ENCODE measurements at places on chromosomes 12 and 14.
A peak's percentile ranks its signal among the peaks of the same experiment; 100 is the strongest.

GRCh38 chr14:64983439-64984310, 3.0 kb upstream of the FNTB start:
- no peak for DNase-seq

GRCh38 chr14:63663428-63664341, 22.0 kb upstream of the WDR89 start:
- no peak for DNase-seq

DNA sequence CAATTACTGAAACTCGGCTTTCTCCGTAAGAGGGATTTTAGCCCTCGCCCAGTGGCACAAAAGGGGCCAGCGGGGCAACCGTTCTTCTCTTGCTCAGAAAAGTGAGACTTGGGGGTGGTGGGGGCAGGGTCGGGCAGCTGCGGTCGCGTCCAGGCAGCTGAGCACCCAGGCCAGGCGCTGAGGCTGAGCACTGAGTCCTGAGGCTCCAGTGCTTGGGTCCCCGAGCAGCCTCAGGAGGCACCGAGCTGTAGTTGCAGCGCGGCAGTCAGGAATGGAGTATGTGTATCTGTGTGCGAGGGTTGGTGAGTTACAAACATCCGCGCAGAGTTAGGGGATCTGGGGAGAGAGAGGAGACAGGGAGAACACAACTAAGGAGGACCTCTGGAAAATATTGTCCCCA, 4.1 kb upstream of the HOXC6 start:
- no peak for DNase-seq

GRCh38 chr14:101475456-101476257, 85.6 kb upstream of the DIO3 start:
- DNase-seq: peak; percentile 41

Data from fibroblast of skin of left biceps (primary cell).